ENCODE measurements at places on chromosomes 6 and 20. TPM values are rescaled to one million over a fixed set of nuclear protein-coding genes. Genes with fewer than 3 reads are reported as not detected.

RAET1L gene
- total RNA-seq: not detected

PRKN gene
- 9.3 TPM for total RNA-seq

CTAGE9 gene
- total RNA-seq: 0.09 TPM

DNA sequence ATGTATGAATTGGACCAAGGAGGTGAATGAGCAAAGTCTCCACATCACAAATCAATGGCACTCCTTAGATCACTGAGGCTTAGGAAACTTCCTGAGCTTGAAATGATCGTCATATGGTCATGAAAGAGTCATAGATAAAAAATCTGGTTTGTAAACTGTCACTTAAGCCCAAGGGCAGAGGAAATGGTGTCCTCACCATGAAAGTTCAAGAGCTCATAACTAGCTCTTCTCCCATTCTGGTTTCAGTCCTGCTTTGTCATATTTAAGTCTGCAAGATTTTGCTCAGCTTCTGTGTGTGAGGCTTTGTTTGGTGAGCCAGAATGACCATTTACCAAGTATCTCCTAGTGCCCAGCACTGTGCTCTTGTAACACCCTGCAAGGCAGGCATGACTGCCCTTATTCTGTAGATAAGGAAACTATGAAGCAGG is 60.5 kb downstream of the GJA10 start:
- DNase-seq: no peak

DNA sequence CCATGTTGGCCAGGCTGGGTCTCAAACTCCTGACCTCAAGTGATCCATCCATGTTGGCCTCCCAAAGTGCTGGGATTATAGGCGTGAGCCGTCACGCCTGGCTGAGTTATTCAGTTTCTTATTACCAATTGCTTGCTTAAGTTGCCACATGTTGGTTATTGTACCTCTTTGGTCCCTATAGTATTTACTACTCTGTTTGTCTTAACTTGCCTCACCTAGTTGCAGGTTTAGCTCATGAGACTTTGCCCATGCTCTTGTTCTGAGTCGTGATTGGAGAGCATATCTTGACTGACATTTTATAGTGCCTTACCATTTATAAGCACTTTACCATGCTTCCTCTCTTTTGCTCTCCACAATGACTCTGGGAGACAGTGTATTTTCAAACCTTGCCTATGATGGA is 134.2 kb upstream of the HDGFL1 start:
- DNase-seq: no peak

GRCh38 chr20:53609491-53610445 is 16.1 kb upstream of the ZNF217 start:
- peak; percentile 48 for DNase-seq

Data from mucosa of gallbladder (tissue), 1 donor.